ENCODE measurements at places on chromosomes 5 and 9.

DNA sequence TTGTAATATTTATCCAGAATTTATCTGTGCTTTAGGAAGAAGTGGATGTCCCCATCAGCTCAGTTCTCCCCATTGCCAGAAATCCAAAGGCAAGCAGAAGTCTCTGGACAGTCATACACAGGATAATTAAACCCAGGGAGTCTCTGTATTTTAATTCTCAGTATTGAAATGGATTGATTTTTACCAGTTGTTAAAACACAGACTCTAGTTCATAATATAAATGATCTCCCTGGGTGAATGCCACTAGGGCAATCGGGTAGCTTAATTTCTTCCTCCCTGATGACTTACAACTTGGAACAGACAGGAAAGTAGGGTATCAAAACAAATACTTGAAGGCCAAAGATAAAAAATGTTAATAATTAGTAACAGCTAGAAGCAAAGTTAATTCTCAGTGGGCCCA is 66.5 kb upstream of the DAP start:
- no peak for DNase-seq

- no peak for DNase-seq
Observed at GRCh38 chr5:99005506-99005905, 76.7 kb upstream of the CHD1 start.

- DNase-seq = no peak
Observed at GRCh38 chr5:53246042-53246836, 136.7 kb upstream of the MOCS2 start.

GRCh38 chr5:148910686-148911361 is 84.4 kb downstream of the ADRB2 start:
- no peak for DNase-seq

GRCh38 chr5:63961598-63962161 is 565 bp downstream of the HTR1A start:
- no peak for DNase-seq

DNA sequence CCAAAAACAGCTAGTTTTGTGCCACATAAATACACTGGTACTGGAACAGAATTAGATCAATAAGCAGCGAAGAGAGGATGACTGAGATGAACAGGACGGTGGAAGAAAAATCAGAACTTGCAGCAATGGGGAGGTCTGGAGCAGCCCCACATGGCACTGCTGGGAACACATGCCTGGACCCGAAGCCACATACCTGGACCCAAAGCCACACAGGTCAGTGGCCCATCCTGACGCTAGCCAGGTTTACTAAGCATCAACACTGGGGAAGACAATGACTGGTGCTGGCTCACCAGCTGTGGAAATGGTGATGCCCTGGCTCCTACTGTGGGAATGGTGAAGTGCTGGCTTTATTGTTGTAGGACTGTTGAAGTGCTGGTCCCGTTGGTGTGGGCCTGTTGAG is 139.7 kb upstream of the IRX4 start:
- no peak for DNase-seq

DNA sequence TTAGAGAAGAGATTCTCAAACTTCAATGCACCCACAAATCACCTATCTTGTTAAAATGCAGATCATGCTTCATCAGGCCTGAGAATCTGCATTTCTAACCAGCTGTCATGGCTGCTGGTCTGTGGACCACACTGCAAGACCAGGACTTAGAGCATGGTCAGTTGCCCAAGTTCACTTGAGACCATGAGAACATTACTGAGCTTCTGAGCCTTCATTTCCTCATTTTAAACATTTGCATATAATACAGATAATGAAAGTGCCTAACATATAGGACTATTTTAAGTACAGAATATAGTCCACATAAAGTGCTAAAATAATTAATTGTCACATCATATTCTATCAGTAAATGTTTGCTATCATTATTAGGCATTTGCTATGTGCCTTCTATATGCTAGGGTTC is 260.8 kb upstream of the TNC start:
- no peak for DNase-seq

- no peak for DNase-seq
Observed at GRCh38 chr9:91421128-91421765, 2.4 kb downstream of the NFIL3 start.

- no peak for DNase-seq
Observed at GRCh38 chr9:127569886-127570401, 42.1 kb upstream of the STXBP1 start.

- DNase-seq = no peak
Observed at GRCh38 chr9:103757062-103757461, 337.0 kb upstream of the SMC2 start.

DNA sequence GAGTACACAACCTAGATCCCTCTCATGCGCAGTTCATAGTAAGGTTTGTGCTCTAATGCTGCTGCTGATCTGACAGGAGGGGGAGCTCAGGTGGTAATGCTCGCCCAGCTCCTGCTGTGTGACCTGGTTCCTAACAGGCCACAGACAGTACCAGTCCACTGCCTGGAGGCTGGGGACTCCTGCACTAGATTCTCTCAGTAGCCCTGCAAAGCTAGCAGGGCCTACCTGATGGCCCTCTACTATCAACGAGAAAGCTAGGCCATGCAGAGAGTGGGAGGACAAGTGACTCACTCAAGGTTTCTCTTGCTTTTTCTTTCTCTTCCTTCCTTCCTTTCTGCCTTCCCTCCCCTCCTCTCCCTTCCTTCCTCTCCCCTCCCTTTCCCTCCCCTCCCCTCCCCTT is 55.1 kb upstream of the TEX48 start:
- no peak for DNase-seq

GRCh38 chr5:74763504-74763903 is 3.4 kb downstream of the GFM2 start:
- no peak for DNase-seq

GRCh38 chr5:73768-74502 is 18.0 kb upstream of the PLEKHG4B start:
- DNase-seq = no peak

DNA sequence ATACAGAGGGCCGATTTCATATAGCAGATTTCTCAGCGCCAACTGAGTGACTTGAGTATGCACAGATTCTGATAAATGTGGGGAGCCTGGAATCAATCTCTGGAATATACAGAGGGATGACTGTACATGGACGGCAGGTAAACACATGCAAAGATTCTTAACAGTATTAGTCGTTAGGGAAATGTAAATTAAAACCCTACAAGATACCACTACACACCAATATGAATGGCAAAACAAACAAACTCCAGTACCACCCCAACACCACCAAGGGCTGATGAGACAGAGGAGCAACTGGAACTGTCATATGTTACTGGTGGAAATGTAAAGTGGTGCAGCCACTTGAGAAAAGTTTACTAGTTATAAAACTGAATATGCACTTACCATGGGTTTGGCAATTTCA is 8.3 kb upstream of the FER start:
- no peak for DNase-seq

GRCh38 chr9:32940740-32941139 is 60.7 kb downstream of the APTX start:
- DNase-seq = no peak

DNA sequence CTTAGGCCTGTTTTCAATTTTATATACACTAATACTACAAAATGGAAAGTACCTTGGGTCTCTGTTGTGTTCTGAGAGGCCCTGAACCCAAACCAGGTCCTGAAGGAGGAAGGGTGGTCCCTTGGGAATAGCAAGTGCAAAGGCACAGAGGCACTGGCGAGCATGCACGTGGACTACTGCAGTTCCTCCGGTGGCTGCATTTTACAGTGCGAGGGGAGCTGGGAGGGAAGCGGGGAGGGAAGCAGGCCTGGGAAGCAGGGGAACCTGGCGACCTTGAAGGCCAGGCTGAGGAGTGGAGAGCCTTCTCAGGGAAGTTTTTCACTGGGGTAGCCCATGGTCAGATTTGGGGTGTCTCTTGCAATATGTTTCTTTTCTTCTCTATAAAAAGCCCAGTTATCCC is 33.9 kb downstream of the MORN5 start:
- no peak for DNase-seq

Measured in activated CD4-positive, alpha-beta T cell treated with anti-CD3 and anti-CD28 coated beads, Interleukin-2, amount 50 U/mL, for 24 hours (primary cell).